ENCODE measurements at places on chromosomes 11 and 22.

GRCh38 chr22:38614332-38615063, 41.7 kb downstream of the FAM227A start:
- no peak for DNase-seq

DNA sequence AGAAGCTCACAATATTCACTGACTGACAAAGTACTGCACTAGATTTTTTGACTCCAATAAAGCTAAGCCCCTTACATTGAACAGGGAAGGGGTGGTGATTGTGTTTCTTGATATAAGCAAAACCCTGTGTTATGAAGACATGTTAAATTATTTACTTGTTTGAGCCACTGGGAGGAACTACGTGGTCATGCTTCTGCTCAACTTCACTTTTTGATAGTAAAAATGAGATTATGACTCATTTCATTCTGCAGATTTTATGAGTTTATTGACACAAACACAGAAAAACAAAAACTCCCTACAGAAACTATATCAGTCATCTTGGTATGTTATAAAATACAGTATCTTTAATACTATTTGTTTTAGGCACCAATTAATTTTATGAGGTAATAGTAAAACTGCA, 124.7 kb downstream of the CADM1 start:
- no peak for DNase-seq

GRCh38 chr11:92272651-92273050, 48.0 kb downstream of the FAT3 start:
- DNase-seq = no peak

GRCh38 chr11:67024410-67024809, 1.5 kb downstream of the SYT12 start:
- DNase-seq = no peak

DNA sequence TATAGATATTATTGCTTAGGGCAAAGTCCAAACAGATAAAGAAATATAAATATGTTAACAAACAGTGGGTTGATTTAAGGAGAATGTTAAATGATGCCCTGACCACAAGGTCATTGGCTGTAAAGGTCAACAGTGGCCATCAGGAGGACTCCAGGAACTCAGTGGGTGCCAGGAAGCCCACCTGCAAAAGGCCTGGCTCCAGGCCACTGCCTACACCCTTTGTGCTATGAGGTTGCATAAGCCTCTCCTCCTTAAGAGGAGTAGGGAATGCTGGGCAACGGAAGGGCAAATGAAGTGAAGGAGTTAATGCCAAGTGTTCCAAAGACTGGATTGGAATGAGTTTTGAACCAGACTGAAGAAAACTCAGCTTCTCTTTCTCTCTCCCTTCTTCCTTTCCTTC, 73.3 kb upstream of the ALX4 start:
- DNase-seq = no peak

GRCh38 chr11:116275635-116276034, 497.2 kb downstream of the BUD13 start:
- DNase-seq = no peak

GRCh38 chr22:42702675-42703074, 18.0 kb downstream of the A4GALT start:
- no peak for DNase-seq

DNA sequence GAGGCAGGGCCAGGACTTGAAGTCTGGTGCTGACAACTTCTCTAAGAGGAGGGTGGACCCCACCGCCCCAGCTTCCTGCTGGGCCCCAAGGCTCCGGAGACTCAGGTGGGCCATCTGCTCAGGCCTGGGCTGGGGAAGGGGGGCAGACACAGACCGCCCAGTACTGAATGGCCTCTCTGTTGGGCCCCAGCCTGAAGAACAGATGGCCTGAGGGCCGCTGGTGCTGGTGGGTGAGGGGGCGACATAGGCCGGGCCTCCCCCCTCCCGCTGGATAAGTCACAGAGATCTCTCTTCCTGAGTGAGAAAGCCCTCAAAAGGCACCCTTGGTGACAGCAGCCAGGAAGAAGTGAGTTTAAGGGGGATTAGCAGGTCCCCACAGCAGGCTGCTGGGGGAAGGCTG, 12.5 kb upstream of the TP53I11 start:
- no peak for DNase-seq

DNA sequence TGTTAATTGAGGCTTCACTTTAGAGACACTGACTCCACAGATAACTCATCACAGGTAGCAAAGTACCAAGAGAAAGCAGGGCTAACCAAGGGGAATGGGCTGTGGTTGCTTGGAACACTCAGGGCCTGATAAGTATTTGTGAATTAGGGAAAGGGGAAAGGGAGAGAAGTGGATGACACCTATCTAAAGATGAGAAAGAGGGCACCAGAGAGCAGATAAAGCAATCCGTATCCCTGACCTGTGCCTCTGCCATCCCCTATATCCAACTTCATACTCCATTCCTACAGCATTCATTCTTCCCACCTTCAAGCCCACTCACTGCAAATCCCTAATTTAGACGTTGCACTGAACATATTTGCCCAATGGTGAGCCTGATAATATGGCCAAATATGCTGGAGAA, 43.0 kb upstream of the API5 start:
- peak; percentile 18 for DNase-seq

DNA sequence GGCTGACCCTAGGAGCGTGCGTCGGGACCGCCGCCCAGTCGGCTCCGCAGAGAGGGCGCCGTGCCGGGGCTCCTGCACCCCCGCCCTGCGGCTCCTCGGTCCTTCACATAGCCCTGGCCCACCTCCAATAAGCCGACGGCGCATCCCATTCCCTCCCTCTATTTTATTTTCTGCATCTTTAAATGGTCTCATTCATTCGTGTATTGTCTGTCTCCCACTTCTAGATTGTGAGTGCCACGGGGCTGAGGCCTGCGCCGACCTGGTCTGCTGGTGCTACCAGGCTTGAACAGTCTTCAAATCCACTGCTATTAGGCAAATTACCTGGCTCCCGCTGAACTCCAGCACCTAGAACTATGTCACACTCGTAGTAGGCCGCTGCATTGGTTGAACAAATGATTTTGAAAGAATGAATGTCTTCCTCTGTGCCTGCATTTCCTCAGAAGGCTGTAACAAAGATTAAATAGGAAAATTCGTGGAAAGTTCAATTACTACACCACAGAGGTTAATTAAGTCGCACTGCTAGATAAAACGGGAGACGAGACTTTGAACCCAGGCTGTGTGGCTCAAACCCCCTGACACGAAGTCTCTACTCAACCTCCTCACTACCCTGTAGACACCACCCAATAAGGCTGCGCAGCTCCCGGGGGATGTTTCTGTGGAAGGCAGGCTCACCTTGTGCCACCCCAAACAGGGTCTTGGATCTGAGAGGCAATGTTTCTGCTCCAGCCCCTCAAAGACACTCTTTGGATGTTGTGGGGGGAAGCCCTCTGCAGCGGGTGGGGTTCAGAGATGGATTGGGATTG, 1.2 kb upstream of the PPP1R14B start:
- no peak for DNase-seq

DNA sequence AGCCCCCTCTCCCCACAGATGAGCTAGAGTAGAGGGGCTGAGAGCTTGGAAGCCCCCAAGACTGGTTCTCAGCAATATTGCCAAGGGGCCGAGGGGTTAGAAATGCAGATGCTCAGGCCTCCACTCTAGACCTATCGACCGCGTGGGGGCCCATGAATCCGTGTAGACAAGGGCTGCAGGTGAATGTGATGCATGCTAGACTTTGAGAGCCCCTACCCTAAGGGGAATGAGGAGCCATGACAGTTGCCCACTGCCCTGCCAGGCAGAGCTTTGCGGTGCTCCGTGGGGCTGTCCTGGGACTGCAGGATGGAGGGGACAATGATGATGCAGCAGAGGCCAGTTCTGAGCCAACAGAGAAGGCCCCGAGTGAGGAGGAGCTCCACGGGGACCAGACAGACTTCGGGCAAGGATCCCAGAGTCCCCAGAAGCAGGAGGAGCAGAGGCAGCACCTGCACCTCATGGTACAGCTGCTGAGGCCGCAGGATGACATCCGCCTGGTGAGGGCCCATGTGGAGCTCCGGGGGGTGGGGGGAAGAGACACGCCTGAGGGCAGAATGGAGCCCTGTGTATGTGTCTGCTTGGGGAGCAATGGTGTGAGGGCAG, 1.3 kb downstream of the SSH3 start:
- no peak for DNase-seq

- DNase-seq = no peak
These were observed 53.4 kb upstream of the CCND1 start for GRCh38 chr11:69587454-69588090.
